Fibroblast of lung (primary cell): ENCODE measurements at places on chromosomes 12 and 14.

- no peak for DNase-seq
Measured at GRCh38 chr14:33670235-33670634, 280.6 kb downstream of the EGLN3 start.

GRCh38 chr12:122610911-122611310 lies 83.9 kb downstream of the KNTC1 start:
- no peak for DNase-seq

- no peak for DNase-seq
Measured at GRCh38 chr14:32824195-32824594, 114.5 kb upstream of the NPAS3 start.

DNA sequence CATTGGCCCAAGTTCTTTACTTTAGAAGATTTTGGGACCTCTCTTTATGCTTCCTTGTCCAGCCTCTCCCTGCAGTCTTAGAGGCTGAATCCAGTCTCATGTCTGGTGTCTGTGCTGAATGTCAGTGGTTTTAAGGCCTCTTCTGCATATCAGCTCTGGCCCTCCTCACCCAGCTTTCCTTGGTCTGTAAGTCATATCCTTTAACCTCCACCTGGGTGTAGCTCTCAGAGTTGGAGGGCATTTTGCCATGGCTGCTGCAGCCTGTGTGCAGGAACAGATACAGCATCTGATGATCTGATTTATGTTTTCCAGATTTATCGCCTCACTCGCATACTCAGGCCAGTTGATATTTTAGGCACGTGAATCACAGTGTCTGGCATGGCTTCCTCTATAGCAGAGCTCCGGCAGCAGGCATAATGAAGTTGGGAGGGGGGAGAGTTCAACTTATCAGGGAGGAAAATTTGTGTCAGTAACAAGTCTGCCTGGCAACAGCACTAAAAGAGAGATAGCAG lies 335.0 kb downstream of the PCNX1 start:
- no peak for DNase-seq

GRCh38 chr14:105629886-105630215 lies 103.5 kb downstream of the TMEM121 start:
- no peak for DNase-seq

DNA sequence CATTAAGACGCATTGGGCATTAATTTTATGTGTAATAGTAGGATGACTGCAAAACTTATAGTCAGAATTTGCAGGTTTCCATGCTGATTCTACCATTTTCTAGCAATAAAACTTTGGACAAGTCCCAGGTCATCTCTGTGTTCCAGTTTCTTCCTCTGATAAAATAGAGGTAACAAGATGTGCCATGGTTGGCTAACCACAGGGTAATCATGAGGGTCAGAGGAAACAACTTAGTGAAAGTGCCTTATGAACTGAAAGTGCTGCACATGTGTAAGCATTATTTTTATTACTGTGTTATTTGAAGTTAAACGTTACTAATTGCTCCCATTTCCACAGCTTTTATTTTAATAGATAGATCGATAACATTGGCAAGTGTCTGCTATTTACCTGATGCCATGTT lies 21.1 kb downstream of the SMCO2 start:
- no peak for DNase-seq

DNA sequence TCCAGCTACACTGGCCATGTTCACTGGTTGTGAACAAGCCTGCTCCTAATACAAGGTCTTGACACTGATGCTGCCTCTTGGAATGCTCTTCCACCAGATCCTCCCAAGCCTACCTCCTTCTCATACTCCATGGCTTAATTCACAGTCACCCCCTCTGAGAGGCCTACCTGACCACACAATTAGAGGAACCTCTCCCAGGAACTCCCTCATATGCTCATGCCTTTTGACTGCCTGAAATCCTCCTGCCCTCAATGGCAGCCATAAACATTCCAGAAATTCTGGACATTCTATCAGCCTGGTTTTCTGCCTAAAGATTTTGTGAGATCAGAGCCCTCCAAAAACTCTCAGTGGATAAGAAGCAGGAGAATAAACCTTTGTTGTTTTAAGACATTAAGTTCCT lies 340.2 kb downstream of the C12orf75 start:
- DNase-seq: peak; percentile 76

GRCh38 chr14:82385048-82385447 lies 851.4 kb upstream of the SEL1L start:
- no peak for DNase-seq

GRCh38 chr12:4116251-4117111 lies 157.1 kb upstream of the CCND2 start:
- peak; percentile 77 for DNase-seq

GRCh38 chr12:9319044-9319841 lies 111.0 kb upstream of the PZP start:
- no peak for DNase-seq

GRCh38 chr12:112480931-112481330 lies 62.2 kb downstream of the PTPN11 start:
- DNase-seq: no peak
